HCT116 (cell line): ENCODE measurements at places on chromosomes 16 and 17. TPM values are rescaled to one million over a fixed set of nuclear protein-coding genes. Genes with fewer than 3 reads are reported as not detected.

- DNase-seq = no peak
Observed at GRCh38 chr16:4414187-4414917, 2.0 kb downstream of the CORO7 start.

DNA sequence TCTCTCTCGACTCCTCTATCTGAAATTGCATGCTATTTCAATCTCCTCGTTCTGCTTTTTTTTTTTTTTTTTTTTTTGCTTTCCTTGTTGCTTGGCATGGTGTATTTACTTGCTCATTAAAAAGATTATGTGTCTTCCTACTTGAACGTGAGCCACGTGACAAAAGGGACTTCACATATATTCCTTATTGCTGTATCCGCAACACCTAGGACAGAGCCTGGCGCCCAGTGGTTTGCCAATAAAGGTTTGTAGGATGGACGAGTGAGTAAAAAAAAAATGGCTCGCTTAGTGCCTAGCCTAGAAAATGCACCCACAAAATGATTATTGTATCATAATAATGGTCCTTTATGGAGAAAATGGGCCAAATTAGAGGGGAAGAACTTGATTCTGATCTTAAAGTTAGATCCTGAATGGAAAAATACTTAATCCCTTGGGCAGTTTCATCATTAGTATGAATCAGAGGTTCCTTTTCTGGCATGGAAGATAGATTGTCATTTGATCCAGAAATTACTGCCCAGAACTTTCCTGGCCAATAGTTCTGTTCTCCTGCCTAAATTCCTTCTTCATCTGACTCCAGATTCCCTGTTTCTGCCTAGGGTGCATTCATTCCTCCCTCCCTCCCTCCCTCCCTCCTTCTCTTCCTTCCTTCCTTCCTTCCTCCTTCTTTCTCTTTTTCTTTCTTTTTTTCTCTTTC, 13.6 kb upstream of the TMEM220 start:
- no peak for DNase-seq

- DNase-seq = no peak
Observed at GRCh38 chr17:27417596-27418365, 38.5 kb upstream of the KSR1 start.

GRCh38 chr17:10447026-10447931, 22.1 kb downstream of the MYH4 start:
- DNase-seq = no peak

GRCh38 chr17:46024590-46024989, 25.5 kb downstream of the STH start:
- DNase-seq = no peak

DNA sequence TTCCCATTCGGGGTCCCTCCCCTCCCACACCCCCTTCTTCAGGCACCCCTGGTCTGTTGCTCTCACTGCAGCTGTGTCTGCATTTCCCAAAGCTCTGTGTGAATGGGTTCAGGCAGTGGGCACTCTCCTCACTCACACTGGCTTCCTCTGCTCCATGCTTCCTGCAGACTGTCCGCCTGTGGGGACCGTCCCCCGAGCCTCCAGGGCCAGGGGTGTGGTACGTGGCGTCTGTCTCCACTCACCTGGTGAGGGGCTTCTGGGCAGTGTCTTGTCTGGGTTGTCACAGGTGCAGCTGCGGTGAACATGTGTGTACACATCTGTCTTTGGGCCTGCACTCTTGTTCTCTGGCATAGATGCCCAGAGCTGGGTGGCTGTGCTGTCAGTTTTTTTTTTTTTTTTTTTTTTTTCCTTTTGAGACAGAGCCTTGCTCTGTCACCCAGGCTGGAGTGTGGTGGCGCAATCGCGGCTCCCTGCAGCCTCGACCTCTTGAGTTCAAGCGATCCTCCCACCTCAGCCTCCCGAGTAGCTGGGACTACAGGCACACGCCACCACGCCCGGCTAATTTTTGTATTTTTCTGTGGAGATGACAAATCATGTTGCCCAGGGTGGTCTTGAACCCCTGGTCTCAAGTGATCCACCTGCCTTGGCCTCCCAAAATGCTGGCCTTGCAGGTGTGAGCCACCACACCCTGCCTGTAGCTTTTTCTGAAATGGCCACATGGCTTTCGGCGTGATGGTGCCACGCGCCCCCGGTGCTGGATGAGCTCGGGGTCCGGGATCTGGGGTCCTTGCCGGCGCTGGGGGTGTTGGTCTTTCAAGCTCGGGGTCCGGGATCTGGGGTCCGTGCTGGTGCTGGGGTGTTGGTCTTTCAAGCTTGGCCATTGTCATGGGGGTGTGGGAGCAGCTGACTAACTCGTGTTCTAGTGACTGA, 56.5 kb upstream of the ZNF750 start:
- DNase-seq = no peak

DNA sequence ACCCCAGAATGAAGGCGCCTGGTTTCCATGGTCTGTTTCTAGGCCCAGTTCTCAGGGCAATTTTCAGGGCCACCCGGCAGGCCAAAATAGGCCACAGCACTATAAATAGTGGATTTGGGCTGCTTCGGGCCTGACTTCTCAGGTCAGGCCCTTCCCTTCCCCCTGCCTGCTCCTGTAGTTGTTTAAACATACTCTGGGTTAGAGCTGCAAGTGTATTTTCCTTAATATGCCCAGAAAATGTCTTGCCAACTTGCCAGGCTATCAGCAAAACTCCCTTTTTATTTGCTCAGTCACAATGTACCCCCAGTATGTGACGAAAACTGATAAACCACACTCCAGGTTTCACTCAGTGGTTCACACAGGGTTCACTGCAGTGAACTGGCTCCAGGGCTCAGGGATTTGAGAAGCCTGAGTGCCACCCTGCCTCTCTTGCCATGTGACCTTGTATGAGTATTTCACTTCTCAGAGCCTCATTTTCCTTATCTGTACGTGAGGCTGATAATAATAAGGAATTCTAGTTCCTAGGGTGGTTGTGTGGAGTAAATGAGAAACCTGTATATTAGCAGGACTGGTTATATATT, 76.5 kb downstream of the GPRC5B start:
- DNase-seq = no peak

GRCh38 chr17:42922294-42922693, 21.7 kb downstream of the G6PC1 start:
- no peak for DNase-seq

GRCh38 chr17:2701161-2701995, 10.2 kb downstream of the CLUH start:
- no peak for DNase-seq

DNA sequence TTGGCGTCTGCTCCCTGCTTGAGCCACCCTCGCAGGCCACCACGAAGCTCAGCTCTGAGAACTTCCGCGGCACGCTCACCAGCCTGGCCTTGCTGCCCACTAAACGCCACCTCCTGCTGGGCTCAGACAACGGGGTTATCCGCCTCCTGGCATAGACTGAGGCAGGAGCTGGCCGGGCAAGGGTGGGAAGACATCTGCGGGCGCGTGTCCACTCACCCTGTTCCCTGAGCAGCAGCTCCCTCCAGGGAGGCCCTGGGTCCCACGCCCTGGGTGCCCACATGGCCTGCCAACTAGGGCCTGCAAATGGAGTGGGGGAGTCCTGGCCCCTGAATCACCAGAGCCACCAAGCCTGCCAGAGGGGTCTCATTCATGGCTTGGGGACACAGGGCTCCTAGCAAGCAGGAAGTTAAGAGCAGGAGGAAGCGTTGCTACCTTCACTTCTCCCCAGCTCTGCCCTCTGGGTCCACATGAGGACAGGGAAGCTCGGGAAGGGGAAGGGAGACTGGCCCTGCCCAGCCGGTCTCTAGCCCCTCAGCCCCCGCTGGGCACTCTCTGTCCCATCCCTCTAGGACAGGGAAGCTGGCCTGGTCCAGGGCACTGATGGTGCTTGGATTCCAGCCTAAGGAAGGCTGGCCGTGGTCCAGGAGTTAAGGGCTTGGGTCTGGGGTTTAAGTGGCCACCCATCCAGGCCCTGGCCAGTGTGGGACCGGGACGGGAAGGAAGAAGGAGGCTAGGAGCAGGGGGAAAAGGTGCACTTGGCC, 5.0 kb upstream of the SERPINF2 start:
- no peak for DNase-seq

GRCh38 chr17:52143542-52143941, 15.0 kb downstream of the CA10 start:
- no peak for DNase-seq

GRCh38 chr16:23771642-23772041, 16.8 kb downstream of the CHP2 start:
- DNase-seq = no peak

- DNase-seq = no peak
Observed at GRCh38 chr16:73457851-73458250, 409.9 kb upstream of the ZFHX3 start.

- DNase-seq = no peak
Observed at GRCh38 chr17:74605361-74605760, 13.3 kb upstream of the CD300LD start.

- DNase-seq = no peak
Observed at GRCh38 chr17:68289473-68289872, 1.5 kb downstream of the SLC16A6 start.

DNA sequence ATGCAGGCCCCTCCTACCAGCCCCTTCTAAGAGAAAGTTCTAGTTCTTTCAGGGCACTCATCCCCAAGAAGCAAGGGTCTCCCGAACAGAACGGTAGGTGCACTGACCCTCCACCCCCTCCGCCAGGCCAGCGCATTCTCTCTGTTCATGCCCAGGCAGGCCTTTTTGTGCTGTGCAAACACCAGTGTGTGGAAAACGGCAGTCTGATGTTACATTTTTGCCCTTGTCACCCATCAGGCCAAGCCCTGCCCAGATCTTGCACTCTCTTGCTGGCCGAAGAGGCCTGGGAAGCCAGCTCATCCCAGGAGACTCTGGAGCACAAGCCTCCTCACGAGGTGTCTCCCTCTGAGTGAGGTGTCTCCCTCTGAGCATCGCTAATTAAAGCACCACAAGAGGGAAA, 16.1 kb upstream of the MTSS2 start:
- no peak for DNase-seq

GRCh38 chr17:229709-230394, 48.4 kb upstream of the DOC2B start:
- DNase-seq = no peak

GRCh38 chr16:69935278-69935711, 15.8 kb upstream of the CLEC18A start:
- DNase-seq = no peak

GRCh38 chr16:11047939-11048800, 103.8 kb downstream of the CLEC16A start:
- DNase-seq = no peak

GRCh38 chr16:65075877-65076276, 46.0 kb downstream of the CDH11 start:
- no peak for DNase-seq

GRCh38 chr16:55331648-55332185, 7.7 kb downstream of the IRX6 start:
- DNase-seq = no peak

DNA sequence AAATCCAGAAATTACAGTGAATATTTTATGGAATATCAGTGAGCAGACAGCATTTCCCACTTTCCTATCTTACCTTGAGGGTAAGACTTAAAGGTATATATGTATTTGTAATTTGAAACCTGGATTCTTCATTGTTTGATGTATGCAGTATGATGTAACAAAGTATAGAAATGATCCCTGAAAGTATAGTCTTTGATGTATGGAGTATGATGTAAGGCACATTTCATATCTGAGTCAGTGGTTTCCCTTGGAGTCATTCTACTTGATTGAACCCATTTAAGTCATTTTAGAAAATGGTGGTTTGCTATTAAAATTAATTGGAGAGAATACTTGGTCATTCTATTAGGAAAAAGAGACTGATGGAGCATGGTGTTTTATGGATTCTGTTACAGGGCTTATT, 10.1 kb downstream of the AMZ2 start:
- no peak for DNase-seq

- DNase-seq = peak; percentile 23
Observed at GRCh38 chr16:1363501-1364041, 11.8 kb downstream of the GNPTG start.

DNA sequence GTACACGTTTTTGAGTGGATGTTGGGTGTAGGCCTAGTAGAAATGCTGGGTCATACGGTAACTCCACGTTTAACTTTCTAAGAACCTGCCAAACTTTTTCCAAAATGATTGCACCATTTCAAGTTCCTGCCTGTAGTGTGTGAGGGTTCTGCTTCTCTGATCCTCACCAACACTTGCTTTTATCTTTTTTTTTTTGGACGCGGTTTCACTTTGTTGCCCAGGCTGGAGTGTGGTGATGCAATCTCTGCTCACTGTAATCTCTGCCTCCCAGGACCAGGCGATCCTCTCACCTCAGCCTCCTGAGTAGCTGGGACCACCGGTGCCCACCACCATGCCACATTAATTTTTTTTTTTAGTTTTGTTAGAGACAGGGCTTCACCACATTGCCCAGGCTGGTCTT, 23.5 kb downstream of the ZNF750 start:
- no peak for DNase-seq

DNA sequence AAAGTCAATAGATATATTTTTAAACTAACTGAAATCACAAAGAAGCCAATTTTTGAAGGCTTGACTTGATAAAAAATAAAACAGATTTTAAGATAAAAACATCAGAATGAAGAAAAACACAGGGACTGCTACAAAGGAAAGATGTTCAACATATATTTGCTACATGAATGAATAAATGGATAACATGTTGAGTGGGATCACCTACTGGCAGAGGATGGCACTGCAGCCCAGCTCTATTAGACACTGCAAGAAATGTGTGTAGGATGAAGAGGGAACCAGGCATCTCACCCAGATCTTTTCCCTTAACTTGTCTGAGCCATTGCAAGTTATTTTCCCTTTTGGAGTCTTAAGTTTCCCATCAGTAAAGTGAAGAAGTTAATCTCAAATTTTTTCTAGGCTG, 4.2 kb downstream of the AIPL1 start:
- no peak for DNase-seq

GRCh38 chr17:1462164-1463112, 6.4 kb upstream of the CRK start:
- no peak for DNase-seq

GRCh38 chr16:68779891-68780290, 42.8 kb downstream of the CDH1 start:
- no peak for DNase-seq

GRCh38 chr17:15490634-15491261, 23.3 kb upstream of the CDRT4 start:
- DNase-seq = peak; percentile 81

The TMEM92 gene
- 6.6 TPM for total RNA-seq

The CMIP gene
- 64.6 TPM for total RNA-seq

The TSC2 gene
- total RNA-seq = 74.1 TPM

The DECR2 gene
- 17.1 TPM for total RNA-seq

The SLC12A3 gene
- not detected for total RNA-seq

The GUCY2D gene
- total RNA-seq = 1.4 TPM

The EIF3CL gene
- 104 TPM for total RNA-seq

The BRICD5 gene
- total RNA-seq = 9.8 TPM

The EME1 gene
- 31.8 TPM for total RNA-seq

The NPIPA7 gene
- 4.5 TPM for total RNA-seq

The NT5M gene
- total RNA-seq = 10.2 TPM

The CACNG4 gene
- total RNA-seq = not detected

The CLEC3A gene
- total RNA-seq = not detected

The KRT28 gene
- total RNA-seq = not detected

The KRTAP17-1 gene
- not detected for total RNA-seq
